Activated CD8-positive, alpha-beta memory T cell treated with anti-CD3 and anti-CD28 coated beads for 4 hours (primary cell): ENCODE measurements at places on chromosomes 4 and X.

- DNase-seq = no peak
These were observed 31.1 kb upstream of the TBC1D14 start for GRCh38 chr4:6878451-6879059.

DNA sequence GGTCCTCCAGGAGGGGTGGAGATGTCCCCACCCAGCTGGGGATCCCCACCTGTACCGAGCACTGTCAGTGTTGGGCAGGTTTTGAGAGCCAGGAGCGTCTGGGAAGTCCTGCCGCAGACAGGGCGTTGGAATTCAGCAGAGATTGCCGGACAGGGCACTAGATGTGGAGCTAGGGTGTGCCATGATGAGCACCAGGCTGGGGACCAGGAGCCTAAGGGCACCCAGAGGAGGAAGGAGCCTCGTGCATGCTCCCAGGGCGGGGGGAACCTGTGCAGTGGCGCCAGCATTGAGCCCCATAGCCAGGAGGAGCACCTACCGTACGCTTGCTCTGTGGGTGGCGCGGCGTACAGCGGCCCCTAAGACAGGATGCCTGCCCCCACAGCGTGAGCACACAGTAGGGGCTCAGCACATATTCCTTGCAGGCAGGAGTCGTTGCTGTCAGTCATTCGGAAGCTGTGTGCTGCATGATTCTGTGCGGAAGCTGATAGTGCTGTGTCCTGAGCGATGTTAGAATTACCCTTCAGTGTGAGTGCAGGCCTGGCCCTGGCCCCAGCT, 18.8 kb upstream of the TADA2B start:
- no peak for DNase-seq

- DNase-seq = no peak
These were observed 10.9 kb upstream of the TET2 start for GRCh38 chr4:105135785-105136184.

DNA sequence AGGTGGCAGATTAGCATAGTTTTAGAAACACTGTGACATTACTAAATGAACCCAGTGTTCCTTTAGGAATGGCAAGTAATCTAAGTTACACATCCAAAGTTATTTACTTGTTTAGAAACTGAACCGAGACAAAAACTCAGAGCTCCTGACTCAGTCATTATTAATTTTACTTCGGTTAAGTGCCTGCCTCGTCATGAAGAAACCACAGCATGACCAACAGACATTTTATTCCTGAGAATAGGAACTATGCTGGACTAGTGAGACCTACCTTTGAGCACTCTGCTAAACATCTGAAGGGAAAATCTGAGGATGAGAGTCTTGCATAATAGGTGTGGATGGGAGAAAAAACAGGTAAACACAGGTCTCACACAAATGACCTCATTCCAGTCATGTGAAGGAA, 2.5 kb downstream of the BEX1 start:
- DNase-seq = no peak

GRCh38 chr4:142353149-142353738, 492.9 kb downstream of the INPP4B start:
- DNase-seq = no peak

DNA sequence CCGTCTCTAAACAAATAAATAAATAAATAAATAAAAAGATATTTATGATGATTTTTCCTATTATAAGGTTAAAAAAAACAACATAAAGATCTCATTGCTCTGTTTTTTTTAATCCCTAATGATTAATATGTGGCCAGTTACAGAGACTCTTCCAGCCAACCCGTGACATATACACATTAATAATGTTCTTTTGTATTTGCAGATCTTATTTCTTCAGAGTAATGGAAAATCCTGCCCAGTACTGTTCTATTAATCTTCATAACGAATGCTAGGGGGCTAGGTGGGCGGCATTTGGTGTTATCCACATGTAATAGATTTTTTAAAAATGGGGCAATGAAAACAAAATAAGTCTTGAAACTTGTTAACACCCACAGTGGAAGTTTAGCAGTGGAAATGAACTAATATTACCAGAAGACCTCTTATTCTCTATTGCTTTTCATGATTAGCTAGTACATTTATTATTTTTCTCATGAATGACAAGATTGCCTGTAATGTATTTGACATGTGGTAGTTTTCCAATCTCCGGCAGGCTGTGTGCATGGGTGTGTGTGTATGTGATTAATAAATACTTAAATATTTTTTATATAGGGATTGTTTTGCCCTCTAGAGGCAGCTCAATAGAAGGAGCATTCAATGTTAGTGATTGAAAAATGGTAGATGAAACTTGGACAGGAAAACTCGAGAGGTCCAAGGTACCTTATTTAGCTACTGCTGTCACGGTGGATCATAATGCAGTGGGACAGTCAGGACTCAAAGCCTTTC, 457.4 kb downstream of the IL1RAPL1 start:
- DNase-seq = no peak

DNA sequence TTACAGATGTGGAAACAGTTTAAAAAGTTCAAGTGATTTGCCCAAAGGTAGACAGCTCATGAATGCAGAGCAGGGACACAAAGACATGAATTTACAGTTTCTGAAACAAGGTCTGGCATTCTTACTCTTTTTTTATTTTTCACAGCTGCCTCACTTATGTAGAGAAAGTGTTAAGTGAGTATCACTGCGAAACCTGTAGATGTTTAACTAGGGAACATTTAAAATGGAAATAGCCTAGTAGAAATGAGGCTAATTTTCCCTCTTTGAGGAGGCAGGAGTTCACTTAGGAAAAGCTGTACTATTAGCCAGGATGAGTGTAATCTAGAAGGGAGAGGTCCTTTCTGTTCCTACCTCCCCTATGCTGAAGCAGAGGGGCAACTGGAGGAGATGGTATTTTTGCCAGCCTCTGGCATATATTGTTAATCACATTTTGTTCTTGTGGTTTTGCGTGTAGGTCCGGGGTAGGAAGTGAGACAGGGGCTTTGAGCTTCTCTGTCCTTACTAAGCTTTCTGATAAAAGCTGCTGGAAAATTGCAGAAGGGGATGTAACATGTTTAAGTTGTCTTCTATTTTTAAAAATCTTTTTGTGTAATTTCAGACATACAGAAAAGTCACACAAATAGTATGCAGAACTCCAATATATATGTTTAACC, 492.8 kb upstream of the NR3C2 start:
- no peak for DNase-seq

- DNase-seq = no peak
These were observed 78.9 kb upstream of the BMPR1B start for GRCh38 chr4:94678896-94679295.

DNA sequence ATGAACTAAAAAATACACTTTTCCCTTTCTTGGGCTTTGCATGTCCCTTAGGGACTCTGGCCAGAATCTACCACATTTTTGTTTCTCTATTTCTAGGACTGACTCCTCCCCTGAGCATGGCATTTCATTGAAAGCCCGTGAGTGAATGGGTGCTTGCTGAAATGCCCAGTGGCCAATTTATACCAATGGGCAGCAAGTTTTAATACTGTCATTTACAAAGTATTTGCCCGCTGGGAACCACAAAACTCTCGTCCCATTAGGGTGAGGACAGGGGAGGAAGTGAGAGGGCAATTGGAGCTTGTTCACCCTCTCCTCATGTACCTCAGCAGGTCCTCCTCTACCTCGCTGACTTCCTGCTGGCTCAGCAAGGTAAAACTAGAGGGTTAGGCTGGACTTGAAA, 1.1 kb downstream of the SRPX2 start:
- DNase-seq = no peak

GRCh38 chrX:129698150-129698549, 40.6 kb upstream of the XPNPEP2 start:
- no peak for DNase-seq

GRCh38 chrX:21295246-21295820, 78.9 kb upstream of the CNKSR2 start:
- no peak for DNase-seq

GRCh38 chr4:89000844-89001360, 56.1 kb downstream of the FAM13A start:
- DNase-seq = no peak

DNA sequence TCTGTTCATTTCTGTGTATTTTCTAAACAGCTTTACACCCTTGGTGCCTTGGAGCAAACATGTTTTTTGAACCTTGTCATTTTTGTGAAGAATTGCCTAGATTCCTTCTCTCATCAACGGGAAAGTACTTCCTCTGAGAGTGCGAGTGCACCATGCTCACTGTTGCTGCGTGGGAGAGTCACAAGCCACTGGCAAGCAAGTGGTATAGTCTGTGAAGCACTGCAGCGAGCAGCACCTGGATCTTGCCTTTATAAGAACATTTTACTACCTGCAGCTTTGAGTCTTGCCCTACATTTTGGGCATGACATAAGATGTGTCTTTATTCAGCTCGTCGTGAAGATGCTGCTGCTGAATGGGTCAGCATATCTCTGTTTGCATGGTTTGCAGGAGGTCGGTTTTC, 44.9 kb downstream of the HADH start:
- no peak for DNase-seq
